ENCODE measurements at places on chromosomes 7 and 10. TPM values are rescaled to one million over a fixed set of nuclear protein-coding genes. Genes with fewer than 3 reads are reported as not detected.

DNA sequence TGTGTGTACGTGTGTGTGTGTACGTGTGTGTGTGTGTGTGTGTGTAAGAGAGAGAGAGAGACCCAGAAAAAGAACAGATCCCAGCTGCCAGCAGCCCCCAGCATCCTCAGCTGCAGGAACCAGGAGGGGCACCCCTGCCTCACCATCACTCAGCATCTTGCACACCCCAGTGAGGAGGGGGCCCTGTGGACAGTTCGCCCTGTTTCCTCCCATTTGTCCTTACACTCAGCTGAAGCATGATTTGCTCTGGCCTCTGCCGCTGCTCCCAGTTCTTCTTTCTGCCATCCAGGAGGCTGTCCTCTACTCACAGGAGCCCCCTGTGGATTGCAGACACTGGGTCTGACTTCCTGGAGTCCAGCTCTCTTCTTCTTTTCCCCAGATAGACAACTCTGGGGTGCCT lies 9.7 kb downstream of the GPR26 start:
- no peaks in the 10 kb centered on the region for H3K36me3 ChIP-seq
- H3K4me3 ChIP-seq: no peak overlapping the region
- no peak overlapping the region for H3K27ac ChIP-seq
- peaks cover 2% of the 10 kb centered on the region for H3K27me3 ChIP-seq
- no peaks in the 10 kb centered on the region for H3K4me1 ChIP-seq

DNA sequence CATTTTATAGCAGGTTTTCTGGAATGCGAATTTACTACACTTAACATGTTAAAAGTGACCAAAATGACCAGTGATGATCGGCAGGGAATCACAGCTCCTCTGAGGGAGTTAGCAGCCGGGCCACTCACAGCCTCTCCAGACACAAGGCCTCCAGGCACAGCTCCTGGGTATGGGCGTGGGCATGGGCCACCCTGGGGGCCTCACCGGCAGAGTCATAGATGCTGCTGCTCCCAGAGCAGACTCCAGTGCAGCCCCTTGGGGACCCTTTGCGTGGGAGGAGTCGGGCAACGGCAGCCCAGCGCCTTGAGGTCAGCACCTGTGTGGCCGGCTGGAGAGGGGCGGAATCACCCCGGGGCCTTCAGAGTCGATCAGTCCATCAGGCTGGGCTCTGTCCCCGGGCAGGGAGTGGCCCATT lies 8.6 kb downstream of the KNDC1 start:
- DNase-seq: no peak
- no peaks in the 10 kb centered on the region for H3K27me3 ChIP-seq
- H3K36me3 ChIP-seq: no peaks in the 10 kb centered on the region
- no peak overlapping the region for H3K27ac ChIP-seq

DNA sequence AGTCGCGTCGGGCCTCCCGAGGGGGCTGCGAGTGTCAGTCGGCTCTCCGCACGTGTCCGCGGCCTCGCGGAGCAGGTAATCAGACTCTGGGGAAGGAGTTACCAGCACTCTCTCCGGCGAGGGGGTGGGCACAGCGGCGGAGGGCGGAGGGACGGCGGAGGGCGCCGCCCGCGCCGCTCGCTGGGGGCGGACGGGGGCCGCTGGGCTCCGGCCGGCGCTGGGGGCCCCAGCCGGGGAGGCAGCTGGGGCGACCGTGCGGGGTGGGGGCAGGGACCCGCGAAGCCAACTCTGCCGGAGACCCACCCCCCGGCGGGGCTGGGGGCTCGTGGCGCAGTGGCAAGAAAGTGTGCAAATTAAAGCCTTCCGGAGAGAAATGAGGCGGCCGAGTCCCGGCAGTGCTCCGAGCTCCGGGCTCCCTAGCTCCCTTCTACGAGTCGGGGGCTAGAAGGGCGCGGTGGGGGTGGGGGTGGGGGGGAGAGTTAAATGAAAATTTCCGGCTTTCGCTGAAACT lies at the start of gene CDK6:
Gene CDK6, minus strand, starts transcription at position 85 of the 511 bp plus-strand sequence. CDS start 3,250 bp downstream, outside the sequence.
- H3K27me3 ChIP-seq: no peaks in the 10 kb centered on the region
- peak within 1 kb of the TSS; percentile 91 for H3K27ac ChIP-seq
- no peak for DNase-seq
- H3K4me3 ChIP-seq: peak within 1 kb of the TSS; percentile 85
- no peaks in the 10 kb centered on the region for H3K4me1 ChIP-seq

- no peak overlapping the region for H3K4me3 ChIP-seq
- no peak for DNase-seq
- no peak overlapping the region for H3K27ac ChIP-seq
- no peaks in the 10 kb centered on the region for H3K4me1 ChIP-seq
Observed at GRCh38 chr7:82051601-82052000, 281.8 kb upstream of the HGF start.

- H3K36me3 ChIP-seq: no peaks in the 10 kb centered on the region
- no peak overlapping the region for H3K27ac ChIP-seq
- no peaks in the 10 kb centered on the region for H3K27me3 ChIP-seq
- no peak for DNase-seq
- no peak overlapping the region for H3K4me3 ChIP-seq
- no peaks in the 10 kb centered on the region for H3K4me1 ChIP-seq
Observed at GRCh38 chr10:128539510-128540127, 413.4 kb upstream of the MKI67 start.

DNA sequence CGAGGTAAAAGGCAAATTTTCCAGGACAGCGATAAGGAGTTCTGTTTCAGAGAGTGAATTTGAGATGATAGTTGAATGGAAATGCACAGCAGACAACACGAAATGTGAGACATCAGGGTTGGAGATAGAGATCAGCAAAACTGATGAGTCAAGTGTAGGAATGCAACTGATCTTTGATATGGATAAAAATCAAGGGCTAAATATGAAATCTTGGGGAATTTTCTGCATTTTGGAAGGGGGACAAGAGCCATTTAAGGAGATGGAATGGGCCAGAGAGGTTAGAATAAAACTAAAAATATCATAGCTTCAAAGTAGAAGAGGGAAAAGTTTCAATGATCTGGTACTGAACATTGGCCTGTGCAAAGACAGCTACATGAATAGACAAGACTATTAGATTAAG lies 11.5 kb downstream of the CISD1 start:
- H3K36me3 ChIP-seq: no peaks in the 10 kb centered on the region
- H3K4me3 ChIP-seq: no peak overlapping the region
- no peaks in the 10 kb centered on the region for H3K27me3 ChIP-seq
- H3K4me1 ChIP-seq: peaks cover 13% of the 10 kb centered on the region

DNA sequence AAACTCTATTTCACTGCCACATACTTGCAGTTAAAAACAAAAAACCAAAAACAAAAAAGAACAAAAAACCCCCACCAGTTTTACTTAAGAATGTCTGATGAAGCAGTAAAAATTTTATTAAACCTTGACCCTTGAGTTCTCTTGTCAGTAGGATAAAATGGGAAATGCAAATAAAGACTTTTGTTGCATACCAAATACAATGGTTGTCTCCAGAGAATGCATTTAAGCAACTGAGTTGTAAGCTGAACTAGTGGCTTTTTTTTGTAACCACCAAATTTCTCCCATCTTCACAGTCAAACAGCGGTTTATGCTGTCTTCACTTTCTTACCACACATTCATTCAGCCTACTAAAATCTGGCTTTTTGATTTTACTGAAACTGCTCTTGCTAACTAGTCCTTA lies 3.1 kb downstream of the SYPL1 start:
- H3K4me3 ChIP-seq: peak overlapping the region; percentile 83
- DNase-seq: no peak
- H3K27me3 ChIP-seq: no peaks in the 10 kb centered on the region
- no peaks in the 10 kb centered on the region for H3K36me3 ChIP-seq
- no peak overlapping the region for H3K27ac ChIP-seq

GRCh38 chr7:3591944-3592343 lies 290.9 kb downstream of the SDK1 start:
- H3K4me1 ChIP-seq: no peaks in the 10 kb centered on the region
- no peak overlapping the region for H3K27ac ChIP-seq
- no peaks in the 10 kb centered on the region for H3K27me3 ChIP-seq
- no peak for DNase-seq

DNA sequence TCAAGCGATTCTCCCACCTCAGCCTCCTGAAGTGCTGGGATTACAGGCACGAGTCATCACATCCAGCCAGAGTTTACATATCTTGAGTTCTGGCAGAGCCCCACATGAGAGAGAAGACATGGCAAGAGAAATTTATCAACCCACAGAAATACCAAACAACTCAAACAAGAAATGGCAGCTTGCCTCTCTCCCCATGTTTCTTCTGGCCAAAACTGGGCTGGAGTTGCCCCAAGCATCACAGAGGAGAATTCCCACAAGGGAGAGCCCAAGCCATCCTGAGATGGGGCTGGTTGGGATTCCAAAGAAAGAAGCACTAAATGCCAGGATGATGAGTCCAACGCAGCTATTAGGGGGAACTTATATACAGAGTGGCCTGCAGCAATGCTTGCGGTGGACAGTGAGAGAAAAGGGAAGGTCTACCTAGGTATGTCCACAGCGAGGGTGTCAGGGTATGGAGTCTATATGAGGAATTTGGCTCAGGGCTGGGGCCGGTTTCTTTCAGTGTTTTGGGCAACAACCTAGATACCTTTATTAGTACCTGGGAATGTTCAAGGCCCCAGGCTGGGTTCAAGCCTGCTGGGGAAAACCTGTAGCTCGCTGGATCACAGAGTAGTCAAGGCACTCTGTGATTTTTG lies 14.5 kb upstream of the PAX4 start:
- DNase-seq: no peak
- H3K36me3 ChIP-seq: no peaks in the 10 kb centered on the region
- H3K27ac ChIP-seq: no peak overlapping the region
- no peaks in the 10 kb centered on the region for H3K27me3 ChIP-seq
- H3K4me3 ChIP-seq: no peak overlapping the region

DNA sequence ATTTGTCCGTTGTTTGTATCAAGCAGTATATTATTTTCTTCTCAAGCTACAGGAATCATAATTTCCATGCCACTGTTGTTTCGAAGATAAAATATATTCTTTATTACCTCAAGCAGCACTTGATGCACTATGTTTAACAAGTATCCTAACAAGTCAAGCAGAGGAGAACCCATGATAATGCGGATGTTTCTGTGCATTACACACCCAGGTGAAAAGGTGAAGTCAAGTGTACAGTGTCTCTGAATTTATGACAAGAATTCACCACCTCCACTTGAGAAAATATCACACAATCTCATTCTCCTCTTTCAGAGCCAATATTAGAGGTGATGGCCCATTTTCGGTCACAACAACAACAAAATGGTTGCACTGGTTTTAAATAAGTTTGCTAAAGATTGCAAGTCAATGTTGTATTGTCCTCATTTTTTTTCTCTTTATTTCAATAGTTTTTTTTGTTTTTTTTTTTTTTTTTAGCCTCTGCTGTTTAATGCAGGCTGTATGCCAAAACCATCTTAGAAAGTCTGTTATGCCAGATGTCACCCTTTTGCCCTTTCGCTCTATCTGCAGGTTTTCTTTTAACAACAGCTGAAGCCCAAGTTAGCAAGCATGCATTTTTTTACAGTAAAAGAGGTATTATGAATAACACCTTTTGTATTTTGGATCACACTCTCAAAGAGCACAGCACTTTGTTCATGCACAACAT lies 568.7 kb upstream of the LRRN3 start:
- H3K4me1 ChIP-seq: no peaks in the 10 kb centered on the region
- H3K27ac ChIP-seq: no peak overlapping the region
- no peaks in the 10 kb centered on the region for H3K36me3 ChIP-seq
- H3K27me3 ChIP-seq: no peaks in the 10 kb centered on the region

DNA sequence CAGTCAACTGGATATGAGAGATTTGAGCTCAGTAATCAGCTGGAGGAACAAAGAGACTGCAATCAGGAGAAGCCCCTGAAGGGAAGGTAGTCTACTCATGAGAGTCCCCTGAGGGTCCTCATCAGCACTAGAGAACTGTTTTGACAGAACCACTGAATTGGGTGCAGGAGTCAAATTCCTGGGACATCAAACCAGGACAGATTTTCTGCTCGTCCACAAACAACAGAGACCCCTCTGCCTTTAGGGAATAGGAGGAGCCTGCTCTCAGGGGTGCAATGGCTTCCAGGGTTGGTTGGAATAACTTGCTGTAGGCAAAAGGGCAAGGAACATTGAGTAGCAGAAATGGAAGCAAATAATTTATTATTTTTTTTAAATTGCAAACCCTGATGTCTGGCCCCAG lies 21.9 kb upstream of the NEUROD6 start:
- no peak for DNase-seq
- H3K27ac ChIP-seq: no peak overlapping the region
- no peak overlapping the region for H3K4me3 ChIP-seq
- no peaks in the 10 kb centered on the region for H3K36me3 ChIP-seq

DNA sequence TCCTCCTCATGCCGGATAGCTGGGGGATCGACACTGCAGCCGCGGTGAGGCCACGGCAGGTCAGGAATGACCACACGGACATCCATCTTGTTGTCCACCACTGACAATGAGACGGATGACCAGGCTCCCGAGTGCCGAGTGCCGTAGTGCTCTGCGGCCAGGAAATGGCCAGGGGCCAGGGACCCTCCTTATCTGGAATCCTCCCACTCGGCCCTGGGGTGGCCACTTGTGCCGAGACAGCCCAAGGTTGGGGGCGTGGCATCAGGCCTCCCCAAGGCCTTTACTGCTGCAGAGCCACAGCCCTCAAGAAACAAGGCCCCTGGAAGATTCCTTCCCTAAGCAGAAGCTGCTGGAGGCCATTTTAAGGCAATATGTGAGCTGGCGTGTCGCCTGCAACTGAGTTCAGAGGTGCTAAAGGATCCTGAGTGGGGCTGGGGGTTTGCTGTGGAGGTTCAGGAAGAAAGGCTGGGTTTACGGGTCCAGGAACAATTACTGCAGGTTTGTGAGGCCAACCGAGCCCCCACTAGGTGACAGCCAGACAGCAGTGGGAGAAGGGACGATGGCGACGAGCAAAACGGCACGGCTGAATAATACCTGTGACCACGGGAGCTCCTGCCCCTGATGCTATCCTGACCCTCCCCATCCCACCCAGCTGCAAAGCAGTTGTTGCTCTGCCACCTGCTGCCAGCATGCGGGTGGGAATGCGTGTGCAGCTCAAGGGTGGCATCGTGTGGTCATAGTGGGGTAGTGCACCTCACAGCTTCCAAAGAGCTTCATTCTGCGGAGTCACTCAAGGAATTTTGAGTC lies 31.6 kb upstream of the LEP start:
- H3K4me1 ChIP-seq: no peaks in the 10 kb centered on the region
- no peaks in the 10 kb centered on the region for H3K27me3 ChIP-seq
- peak; percentile 13 for DNase-seq
- H3K27ac ChIP-seq: no peak overlapping the region
- no peaks in the 10 kb centered on the region for H3K36me3 ChIP-seq
- H3K4me3 ChIP-seq: no peak overlapping the region

The MORN4 gene
- total RNA-seq: 2.2 TPM

The PARD3 gene
- total RNA-seq: 16.6 TPM

The CLDN3 gene
- not detected for total RNA-seq

The POLR2J2 gene
- total RNA-seq: 11.4 TPM

The GIMAP4 gene
- total RNA-seq: 1.0 TPM

Data from GM12878 (cell line).